ENCODE measurements at places on chromosomes 6 and 20.
A peak's percentile ranks its signal among the peaks of the same experiment; 100 is the strongest.

DNA sequence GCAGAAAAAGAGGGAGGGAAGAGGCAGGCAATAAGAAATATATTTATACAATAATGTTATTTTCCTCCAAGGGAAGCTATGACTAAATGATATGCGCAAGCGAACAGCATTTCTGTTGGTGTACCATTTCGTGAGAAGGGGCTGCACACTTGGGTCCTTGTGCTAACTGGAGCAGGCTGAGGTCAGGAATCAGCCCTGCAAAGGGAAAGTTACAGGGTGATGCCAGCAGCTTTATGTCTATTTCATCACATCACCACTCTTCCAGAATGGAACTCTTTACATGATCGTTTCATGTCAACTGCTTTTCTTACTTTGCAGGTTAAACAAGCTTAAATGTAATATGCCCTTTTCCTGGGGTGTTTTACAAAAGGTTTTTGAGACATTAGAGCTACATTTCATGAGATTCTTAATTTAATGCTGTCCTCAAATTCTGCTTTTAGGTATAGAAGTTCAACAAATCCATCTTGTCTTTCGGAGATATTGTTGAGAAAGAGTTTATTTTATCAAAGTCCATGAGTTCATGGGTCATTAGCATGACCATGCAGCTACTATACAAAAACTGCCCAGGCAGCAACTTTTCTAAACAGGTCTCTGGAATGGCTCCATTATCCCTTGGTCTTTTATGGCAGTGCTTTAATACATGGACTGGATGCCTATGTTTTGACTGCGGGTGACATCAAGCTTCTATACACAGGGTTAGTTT is 443.8 kb downstream of the TENT5A start:
- no peak for DNase-seq

GRCh38 chr20:13305284-13305683 is 84.2 kb downstream of the ISM1 start:
- no peak for DNase-seq

- DNase-seq = no peak
Measured at GRCh38 chr6:140062043-140063020, 687.9 kb upstream of the CITED2 start.

DNA sequence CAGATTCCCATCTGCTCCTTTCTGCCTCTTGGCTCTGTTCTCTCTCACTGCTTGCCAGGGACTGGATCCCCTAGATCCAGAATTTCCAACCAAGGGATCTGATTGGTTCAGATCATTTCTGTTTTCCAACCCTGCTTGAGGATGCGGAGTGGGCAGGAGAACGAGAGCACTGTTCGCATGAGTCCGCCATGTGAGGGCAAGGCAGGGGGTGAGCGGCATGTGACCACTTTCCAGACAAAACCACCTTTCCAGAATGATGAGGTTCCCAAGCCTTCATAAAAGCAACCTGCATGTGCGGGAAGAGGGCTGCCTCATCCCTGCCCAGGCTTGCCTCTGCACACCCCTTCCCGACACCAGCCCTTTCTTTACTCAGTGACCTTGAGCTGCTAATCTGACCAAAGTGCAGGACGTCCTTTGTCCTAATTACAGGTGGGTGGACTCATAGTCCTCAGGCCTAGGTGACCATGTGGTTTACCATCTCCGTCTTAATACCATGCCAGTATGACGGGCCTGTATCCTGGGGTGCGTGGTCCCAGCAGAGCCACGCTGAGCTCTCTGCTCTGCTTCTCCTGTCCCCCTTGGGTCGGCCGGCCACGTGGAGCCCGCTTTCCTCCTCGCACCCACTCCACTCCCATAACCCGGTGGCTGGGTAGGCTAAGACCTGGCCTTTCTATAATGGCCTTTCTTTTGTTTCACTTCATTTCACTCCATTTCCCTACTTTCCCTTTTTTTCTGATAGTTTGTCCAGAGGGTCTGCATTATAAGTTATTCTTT is 14.4 kb downstream of the NQO2 start:
- no peak for DNase-seq

DNA sequence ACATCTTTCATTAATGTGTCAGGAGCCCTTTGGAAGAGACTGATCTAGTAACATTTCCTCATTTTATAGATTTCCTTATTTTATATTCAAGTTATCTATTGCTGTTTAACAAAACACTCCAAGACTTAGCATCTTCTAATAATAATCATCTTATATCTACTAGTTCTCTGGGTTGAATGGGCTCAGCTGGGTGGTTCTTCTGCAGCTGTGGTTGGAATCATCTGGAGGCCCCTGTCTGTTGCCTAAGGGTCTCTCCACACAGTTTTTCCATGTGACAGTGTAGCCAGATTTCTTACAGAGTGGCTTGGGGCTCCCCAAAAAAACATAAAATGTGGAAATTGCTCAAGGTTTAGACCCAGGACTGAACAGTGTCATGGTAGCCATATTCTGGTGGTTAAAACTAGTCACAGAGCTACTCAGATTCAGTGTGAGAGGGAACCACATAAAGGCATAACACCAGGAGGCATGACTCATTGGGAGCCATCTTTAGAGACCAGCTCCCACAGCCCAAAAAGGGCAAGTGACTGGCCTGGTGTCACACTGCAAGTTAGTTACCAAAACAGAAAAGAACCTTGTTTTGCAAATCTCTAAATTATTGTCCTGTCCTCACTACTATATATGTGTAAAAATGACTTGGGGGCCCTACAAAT is 11.5 kb downstream of the SLC2A10 start:
- DNase-seq = no peak

DNA sequence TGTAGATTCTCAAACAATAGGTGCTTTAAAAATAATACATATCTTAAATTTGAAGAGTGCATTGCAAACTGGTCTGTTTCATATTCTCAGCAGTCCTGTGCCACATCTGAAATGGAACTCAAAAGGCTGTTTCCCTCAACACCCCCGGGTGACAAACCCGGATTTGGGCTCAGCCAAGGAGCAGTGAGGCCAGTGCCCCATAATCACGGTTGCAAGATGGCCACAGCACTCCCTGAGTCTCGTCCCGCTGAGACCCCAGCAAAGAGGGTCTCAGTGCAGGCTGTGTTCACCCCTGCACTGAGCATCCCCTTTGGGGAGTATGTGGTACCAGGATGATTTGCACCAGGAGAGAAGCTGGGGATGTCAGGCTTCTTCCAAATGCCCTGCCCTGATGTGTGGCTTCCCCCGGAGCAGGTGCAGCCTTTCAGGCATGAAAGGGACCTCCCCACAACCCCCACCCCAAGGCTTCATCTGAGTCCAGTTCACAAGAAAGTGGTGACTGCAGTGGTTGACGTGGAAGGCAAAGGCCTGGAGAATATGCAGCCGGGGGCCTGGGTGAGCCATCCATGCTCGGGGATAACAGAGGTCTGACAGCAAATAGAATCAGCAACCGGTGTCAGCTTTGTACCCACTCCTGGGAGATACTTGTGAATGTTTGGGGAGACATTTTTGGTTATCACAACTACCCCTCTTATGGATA is 202.9 kb downstream of the SYNDIG1 start:
- DNase-seq = no peak

GRCh38 chr20:4045741-4046140 is 30.4 kb upstream of the RNF24 start:
- no peak for DNase-seq

- DNase-seq = no peak
Measured at GRCh38 chr6:15280028-15280427, 34.2 kb downstream of the JARID2 start.

- no peak for DNase-seq
Measured at GRCh38 chr20:3334156-3334943, 73.1 kb downstream of the DNAAF9 start.

DNA sequence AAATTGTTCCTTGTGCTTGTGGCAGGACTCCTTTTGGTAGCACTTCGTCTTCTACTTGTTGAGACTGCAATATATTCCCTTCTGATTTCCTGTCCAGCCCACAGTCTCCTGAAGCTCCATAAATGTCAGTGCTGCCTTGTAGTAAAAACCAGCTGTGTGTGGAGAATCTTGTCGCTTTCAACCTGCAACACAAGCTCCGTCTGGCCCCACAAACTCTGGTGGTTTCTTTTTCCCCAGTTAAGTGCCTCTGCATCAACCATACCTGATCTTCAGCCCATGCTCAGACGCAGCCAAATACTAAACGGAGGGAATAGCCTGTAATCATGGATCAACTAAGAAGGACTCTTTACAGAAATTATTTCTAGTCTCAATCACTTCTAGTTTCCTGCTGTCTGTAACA is 1133.3 kb upstream of the ADGRB3 start:
- no peak for DNase-seq

DNA sequence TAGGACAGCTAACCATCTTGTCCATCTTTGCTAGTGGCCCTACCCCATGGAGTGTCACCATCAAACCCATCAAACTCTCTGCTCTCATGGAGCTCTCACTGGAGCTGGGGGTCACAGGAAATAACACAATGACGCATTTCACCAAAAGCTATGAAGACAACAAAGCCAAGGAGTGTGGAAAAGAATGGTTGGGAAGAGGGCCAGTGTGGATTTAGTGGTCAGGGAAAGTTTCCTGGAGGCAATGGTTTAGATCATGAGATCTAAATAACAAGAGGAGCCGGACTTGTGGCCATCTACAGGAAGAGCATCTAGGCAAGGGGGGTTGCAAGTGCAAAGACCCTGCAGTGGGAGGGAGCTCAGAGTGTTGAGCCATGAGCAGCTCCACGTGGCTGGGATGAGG is 189.5 kb downstream of the BMP7 start:
- DNase-seq = no peak

- no peak for DNase-seq
Measured at GRCh38 chr6:133741375-133741861, 147.5 kb upstream of the TCF21 start.

GRCh38 chr6:89260310-89260709 is 43.2 kb upstream of the GABRR1 start:
- DNase-seq = peak; percentile 43

GRCh38 chr6:164967102-164967501 is 342.3 kb downstream of the C6orf118 start:
- DNase-seq = no peak

DNA sequence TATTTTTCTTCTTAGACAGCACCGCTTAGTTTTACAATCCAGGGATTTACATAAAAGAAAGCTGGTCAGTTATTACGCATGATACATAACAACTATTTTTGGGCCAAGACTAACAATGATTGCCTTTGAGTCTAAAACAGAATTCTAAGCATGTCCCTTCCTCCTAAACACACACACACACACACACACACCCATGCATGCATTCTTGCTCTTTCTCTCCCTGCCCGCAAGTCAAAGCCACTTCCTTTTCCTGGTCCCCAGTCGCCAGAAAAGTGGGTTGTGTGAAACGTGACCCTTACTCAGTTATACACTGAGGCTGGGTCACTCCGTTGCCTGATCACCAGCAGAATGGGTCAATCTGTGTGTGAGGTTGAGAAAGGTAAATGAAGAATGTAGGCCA is 31.4 kb downstream of the FYN start:
- peak; percentile 4 for DNase-seq

- DNase-seq = no peak
Measured at GRCh38 chr6:107764684-107765460, 59.2 kb downstream of the SCML4 start.

DNA sequence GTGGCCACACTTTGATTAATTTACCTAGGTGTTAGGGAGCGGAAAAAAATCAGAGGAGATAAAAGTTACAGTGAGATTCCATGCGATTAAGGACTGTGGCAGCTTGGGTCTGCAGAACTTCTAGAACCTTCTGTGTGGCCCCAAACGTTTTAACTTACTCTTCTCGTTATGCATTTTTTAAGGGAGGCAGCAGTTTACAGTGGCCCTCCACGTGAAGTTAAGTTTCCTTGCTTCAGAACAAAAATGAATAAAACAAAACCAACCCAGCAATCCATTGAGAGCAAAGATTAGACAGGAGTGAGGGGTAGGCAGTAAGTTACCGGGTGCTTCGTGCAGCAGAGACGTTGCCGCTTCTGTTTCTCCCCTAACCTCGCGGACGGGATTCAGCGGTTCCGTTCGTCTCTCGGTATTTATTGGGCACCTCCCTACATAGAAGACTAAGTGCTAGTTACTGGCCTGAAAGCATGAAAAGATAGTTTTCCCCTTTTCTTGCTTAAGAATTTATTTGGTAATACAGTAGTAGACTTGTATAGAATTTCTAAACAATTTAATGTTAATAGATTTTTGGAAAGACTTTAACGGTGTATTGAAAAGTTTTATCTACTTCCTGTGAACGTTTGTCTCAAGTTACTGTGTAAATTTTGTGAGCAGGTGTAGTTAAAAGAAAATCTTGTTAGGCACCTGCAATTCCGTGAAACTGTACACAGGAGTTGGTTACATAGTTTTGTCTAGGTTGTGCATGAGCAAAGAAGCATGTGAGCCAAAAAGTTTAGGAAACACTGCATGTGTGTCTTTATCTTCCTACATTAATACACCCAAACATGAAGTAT is 1.1 kb downstream of the BAG2 start:
- peak; percentile 10 for DNase-seq

- peak; percentile 26 for DNase-seq
Measured at GRCh38 chr6:31068669-31069340, 43.6 kb downstream of the C6orf15 start.

DNA sequence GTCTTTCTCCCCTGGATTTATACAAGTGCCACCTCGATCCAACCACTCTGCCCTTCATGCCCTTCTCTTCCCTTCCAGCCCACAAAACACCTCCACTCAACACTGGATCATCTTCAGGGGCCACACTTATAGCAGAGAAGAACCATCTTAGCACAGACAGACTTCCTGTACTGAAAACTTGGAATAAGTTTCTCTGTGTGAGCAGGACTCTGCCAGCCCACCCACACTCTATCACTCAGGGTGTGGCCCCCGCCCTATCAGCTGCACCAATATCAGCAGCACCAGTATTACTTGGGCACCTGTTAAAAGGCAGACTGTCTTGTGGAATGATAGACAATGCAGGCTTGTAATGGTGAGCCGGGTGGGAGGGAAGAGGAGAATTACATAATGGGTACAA is 86.7 kb downstream of the SCML4 start:
- no peak for DNase-seq

GRCh38 chr20:53296451-53297153 is 297.0 kb downstream of the ZNF217 start:
- no peak for DNase-seq

DNA sequence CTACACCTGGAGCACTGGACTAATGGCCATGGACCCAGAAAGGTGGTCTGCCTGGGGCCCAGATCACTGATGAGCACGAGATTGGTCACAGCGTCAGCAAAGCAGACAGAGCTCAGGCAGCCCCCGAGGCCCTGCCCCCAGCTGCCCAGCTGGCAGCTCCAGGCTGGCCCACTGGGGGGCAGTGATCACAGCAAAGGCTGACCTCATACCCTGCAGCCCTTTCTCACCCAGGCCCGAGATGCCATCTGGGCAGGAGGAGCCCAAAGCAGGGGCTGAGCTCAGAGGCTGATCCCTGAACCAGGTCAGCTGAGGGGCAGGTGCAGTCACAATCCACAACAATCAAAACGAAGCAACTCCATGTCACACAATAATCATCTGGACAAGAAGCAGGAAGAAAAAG is 4.1 kb downstream of the MAP1LC3A start:
- DNase-seq = no peak

DNA sequence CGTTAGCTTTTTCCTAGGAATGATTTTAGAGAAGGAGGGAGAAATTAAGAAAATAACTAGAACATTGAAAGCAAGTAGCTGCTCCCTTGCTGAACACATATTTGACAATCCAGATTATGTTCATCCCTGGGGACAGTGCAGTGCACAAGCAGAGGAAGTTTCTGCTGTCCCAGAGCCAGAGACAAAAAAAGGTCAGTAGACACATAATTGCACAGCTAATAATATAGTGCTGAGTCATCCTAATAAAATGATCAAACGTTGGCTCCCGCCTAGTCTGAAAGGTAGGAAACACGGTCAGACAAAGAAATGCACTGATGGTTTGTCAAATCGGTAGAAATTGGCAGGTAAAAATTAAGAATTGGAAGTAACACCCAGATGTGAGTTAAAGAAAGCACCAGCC is 21.7 kb upstream of the SSTR4 start:
- no peak for DNase-seq

Data from GF-D8 (cell line).